Stimulated activated CD4-positive, alpha-beta T cell treated with anti-CD3 and anti-CD28 coated beads, TNF-alpha, amount 100 ng/mL, for 1 hour (primary cell): ENCODE measurements at places on chromosomes 1 and 21.

- no peak for DNase-seq
Measured at GRCh38 chr1:48552420-48552819, 80.4 kb upstream of the SPATA6 start.

DNA sequence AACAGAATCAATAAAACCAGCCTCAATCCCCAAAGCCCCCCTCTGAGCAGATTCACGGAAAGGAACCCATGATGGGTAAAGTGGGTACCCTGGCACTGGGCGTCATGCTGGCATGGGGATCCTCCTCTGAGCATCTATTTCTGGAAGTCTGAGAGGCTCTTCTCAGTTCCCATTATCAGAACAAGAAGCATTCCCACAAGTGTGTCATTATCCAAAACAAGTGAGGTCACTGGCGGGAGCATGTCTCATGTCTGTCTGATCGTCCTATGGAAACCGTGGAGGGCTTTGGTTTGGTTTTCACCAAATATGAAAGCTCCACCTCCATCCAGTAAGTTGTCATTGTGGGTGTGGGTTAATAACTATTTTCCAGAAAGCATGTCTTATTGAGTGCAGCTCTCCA is 70.7 kb downstream of the PGM1 start:
- no peak for DNase-seq

- no peak for DNase-seq
Measured at GRCh38 chr1:106952776-106953175, 103.7 kb upstream of the PRMT6 start.

- no peak for DNase-seq
Measured at GRCh38 chr1:37036667-37037053, 2.3 kb upstream of the GRIK3 start.

DNA sequence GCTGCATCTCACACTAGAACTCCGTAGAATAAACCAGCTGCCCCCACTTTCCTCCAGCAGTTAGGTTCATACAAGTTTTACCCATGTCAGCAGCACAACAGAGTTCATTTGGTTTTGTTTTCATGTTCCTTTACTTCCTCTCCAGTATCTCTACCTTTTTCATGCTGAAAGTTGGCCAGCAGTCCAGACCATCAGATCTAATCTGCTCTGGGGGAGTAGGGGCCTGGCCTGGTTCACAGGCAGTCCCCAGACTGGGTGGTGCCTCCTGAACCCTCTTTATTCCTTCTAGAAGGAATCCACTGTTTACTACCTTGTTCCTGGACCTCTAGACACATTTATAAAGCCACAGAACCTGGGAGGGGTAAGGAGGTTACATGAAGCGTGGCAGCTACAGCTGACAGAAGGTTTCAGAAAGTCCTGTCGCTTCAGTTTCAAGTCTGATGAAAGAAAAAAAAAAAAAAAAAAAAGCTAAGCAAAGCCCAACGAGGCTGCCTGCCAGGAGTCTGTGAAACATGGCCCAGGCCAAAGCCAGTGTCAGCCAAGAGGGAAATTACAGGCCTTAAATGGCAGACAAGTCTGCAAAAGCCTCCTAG is 184.6 kb upstream of the JUN start:
- no peak for DNase-seq

- DNase-seq = no peak
Measured at GRCh38 chr1:151419819-151420218, 20.4 kb downstream of the PSMB4 start.
